Renal pelvis (tissue), 12 donors: ENCODE measurements at places on chromosomes 1 and 21. TPM values are rescaled to one million over a fixed set of nuclear protein-coding genes. Genes with fewer than 3 reads are reported as not detected.
A peak's percentile ranks its signal among the peaks of the same experiment; 100 is the strongest.

- DNase-seq = no peak
These were observed 12.8 kb downstream of the GPN2 start for GRCh38 chr1:26877326-26877725.

- peak; percentile 58 for DNase-seq
These were observed 2.2 kb downstream of the CACNA1E start for GRCh38 chr1:181485287-181486097.

DNA sequence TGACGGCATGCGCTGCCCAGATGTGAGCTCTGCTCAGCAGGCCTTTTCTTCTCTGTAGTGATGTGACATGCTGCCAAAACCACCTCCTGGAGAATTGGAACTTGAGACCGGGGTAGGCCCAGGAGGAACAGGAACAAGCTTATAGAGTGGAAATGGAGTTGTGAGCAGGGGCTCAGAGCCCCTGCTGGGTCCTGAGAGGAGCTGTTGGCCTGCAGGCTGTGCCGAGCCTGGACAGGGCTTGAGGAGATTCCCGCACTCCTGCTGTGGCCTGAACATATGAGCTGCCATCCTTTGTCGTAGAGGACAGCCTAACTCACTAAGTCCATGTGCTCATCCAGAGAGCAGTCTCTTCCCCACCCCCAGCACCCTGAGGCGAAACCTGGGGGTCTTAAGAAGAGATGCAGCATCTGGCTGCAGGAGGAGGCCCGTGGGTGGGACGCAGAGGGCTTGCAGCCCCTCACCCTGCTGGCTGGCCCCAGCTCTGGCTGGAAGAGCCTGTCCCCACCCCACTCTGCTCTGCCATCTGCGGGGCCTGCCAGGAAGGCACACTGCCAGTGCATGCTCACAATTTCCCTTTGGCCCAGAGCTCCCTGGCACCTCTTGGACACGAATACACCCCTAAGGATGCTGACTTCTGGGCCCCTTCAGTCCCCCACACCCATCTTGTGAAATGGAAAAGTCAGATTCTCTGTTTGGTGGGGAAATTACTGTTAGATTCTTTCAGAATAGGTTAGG lies 42.5 kb downstream of the PTPRF start:
- no peak for DNase-seq

- no peak for DNase-seq
These were observed 794 bp upstream of the TOR3A start for GRCh38 chr1:179080866-179081686.

The SLAMF6 gene
- 0.09 TPM for polyA plus RNA-seq

DNA sequence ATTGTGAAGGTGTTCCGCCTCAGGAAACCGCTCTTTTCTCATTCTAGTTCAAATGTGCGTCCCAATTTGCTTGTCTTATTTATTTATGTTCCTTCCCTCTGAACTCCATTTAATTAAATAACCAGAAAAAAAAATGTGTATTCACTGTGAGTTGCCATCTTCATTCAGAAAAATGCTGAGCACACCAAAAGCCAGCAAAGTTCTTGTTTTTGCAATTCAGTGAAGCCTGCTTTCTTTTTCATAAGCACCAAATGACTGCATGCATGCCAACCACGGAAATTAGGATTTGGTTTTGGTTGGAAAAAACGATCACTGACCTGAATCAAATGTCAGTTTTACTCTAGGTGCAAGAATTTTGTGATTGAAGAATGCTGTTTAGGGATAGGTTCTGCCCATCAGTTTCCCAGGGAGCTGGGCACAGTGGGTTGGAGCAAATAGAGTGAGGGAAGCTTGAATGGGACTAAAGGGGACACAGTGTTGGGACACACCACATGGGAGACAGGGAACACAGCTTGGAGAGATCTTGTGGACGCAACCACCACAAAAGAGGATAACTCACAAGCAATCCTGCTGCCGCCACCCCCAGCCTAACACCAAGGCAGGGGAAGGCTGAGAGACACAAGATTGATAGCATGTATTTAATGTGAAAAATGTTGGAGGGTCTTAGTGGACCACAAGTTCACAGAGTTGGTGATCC lies 183.4 kb upstream of the GALNT2 start:
- no peak for DNase-seq

- no peak for DNase-seq
These were observed 39.5 kb upstream of the CR2 start for GRCh38 chr1:207414606-207415108.

DNA sequence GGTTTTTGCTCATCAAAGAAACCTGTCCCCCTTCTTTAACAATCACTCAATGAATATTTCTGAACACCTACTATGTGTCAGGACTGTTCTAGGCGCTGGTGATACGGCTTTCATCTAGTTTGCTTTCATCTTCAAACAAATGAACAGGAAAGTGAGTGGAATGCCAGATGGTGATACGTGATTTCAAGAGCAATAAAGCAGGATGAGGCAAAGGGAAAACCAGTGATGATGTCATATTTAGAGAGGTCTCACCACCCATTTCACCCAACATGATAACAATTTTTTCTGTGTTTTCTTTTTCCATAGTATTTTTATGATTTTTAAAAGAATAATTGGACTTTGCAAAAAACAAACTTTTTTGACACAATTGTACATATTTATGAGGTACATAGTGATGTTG lies 11.3 kb upstream of the SLC6A17 start:
- DNase-seq = no peak

- no peak for DNase-seq
These were observed 73.0 kb upstream of the IFFO2 start for GRCh38 chr1:19029191-19030085.
